ENCODE measurements at places on chromosomes 13 and 19.

DNA sequence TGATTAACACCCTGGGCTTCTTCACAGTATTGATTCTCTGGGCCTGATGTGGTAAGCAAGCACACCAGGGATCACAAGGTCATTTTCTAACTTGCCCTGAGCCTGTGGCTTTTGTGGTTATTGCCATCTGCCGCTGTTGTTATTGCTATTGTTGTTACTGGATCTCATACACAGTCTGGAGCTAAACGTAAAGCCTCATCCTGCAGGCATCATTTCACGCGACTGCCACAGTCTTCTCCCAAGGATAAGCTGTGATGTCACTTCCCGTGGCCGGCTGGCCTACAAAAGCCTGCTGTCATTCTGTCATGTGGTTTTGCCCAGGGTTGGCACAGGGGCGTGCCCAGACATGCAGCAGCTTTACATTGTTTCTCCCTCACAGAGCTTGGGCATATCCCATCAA, 154.0 kb upstream of the GPR12 start:
- no peak for DNase-seq

GRCh38 chr13:76663592-76664335, 222.4 kb downstream of the KCTD12 start:
- no peak for DNase-seq

DNA sequence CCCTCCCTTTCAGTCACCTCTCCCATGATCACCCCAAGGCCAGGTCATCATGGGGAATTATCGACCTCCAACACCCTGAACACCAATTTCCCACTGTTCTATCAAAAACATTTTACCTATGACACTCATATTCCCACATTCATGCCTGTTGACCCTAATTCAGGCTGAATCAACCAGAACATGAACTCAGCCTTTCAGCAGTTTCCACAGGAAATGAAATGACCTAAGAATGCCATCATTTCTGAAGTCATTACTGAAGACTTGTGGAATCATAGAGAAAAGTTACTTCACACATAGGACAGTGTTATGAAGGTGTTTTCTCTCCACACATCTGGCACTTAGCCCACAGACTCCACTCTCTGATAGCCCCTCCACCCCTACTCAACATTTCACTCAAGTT, 29.9 kb upstream of the FAM124A start:
- no peak for DNase-seq

DNA sequence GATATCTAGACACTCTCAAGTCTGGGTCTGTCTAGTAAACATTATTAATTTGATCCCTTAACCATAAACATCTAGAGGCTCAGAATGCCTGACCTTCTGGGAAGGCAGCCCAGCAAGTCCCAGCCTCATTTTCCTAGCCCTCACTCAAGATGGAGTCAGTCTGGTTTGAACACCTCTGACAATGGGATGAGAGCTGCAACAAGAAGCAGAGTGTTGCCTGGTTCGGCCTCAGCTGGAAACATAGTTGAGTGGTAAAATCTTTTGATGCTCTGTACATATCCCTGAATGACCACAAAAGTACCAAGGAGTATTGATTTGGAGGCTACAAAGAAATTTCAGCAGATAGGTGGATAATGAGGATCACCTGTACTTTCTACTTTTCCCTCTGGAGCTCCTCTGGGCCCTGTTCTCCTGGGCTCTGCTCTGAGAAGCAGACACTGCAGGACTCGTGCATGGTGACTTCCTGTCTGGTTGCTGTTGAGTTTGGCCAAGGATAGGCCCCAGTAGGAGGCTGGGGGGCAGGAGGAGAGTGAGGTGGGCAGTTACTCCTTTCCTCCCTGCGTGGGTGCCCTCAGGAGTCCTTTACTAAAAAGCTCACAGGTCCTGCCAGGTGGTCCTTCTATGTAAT, 68.4 kb upstream of the SLC15A1 start:
- DNase-seq, result no peak

GRCh38 chr19:3606690-3607289, at the start of gene TBXA2R:
Gene TBXA2R, minus strand, starts transcription at chr19:3606875. Its CDS starts 6,241 bp downstream, at chr19:3600634.
- peak; percentile 63 for DNase-seq

- DNase-seq, result no peak
These were observed 435.3 kb upstream of the NBEA start for GRCh38 chr13:34506796-34507195.

DNA sequence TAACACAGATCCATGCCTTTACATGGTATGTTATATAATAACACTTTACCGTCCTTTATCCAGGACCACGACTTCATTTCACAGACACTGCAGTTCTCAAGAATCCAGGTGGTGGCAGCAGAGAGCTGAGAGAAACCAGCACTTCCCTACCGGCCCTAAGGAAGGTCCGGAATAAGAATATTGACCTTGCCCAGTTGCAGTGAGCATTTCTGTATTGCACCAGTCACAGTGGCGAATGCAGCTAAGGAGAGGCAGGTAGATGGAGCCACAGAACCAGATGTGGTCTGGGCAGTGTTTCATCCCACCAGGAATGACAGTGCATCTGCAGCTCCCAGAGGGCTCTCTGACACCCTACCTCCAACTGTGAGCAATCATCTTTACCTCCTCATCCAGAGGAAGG, 44.6 kb downstream of the ZNF787 start:
- peak; percentile 77 for DNase-seq

GRCh38 chr13:29754473-29754806, 96.0 kb downstream of the UBL3 start:
- DNase-seq, result peak; percentile 79

DNA sequence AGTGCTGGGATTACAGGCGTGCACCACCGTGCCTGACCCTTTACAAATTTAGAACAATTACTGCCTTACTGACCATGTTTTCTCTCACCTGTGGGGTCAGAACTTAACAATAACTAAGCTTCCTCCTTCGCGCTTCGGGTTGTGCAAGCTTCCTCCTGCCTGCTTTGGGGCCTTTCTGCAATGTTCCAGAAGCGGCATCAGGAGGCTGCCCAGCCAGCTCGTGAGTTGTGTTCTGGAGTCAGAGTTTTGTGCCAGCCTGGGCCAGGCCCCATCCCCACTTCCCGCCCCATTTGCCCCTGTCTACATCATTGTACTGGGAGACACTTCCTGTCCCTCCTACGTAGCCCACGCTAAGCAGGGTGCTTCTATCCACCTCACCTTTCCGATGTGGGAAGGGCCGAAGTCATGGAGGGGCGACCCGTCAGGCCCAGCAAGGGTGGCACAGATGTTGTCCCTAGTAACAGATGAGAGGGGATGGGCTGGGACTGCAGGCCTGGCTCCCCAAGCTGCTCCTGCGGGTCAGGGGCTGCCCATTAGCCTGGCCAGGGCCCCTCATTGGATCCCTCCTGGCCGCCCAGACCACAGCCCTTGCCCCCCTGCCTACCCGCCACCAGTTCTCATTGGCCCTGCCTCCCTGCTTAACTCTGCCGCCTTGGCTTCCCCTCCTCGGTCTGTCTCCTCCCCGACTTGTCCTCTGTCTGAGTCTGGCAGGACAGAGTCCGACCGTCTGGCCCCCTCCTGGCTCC, 13.4 kb downstream of the UHRF1 start:
- no peak for DNase-seq

DNA sequence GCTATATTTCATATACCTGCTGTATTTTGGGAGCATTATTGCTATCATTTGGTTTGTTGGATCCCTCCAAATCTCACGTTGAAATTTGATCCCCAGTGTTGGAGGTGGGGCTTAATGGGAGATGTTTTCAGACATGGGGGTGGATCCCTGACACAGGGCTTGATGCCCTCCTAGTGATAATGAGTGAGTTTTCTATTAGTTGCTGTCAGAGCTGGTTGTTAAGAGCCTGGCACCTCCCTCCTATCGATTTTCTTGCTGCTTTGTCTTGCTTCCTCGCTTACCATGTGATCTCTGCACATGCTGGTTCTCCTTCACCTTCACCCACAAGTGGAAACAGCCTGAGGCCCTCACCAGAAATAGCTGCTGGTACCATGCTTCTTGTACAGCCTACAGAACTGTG, 259.9 kb upstream of the STARD13 start:
- DNase-seq, result peak; percentile 17

DNA sequence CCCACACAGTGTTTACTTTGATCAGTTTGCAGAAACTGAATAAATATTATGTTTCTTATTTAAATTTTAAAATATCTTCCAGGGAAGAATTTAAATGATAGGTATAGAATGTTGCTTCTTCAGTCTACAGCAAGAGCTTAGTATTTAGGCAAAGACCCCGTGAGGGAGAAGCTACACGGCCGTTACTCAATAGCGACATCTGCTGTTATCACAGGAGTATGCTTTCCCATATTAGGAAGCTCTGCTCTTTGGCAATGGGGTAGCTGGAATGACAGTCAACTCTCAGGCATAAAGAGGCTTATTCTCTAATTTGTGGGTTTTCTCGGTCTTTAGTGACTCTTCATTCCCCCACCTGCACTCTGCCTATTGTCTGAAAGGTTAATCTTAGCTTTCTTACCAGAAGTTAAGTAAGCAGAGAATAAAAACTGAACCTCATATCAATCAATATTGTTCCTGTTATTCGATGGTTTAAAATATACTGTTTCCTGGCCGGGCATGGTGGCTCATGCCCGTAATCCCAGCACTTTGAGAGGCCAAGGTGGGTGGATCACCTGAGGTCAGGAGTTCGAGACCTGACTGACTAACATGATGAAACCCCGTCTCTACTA, 13.2 kb upstream of the LHFPL6 start:
- peak; percentile 90 for DNase-seq

GRCh38 chr13:62176051-62176450, 760.4 kb upstream of the PCDH20 start:
- DNase-seq, result no peak

GRCh38 chr19:42465827-42466280, 23.1 kb upstream of the CXCL17 start:
- no peak for DNase-seq

DNA sequence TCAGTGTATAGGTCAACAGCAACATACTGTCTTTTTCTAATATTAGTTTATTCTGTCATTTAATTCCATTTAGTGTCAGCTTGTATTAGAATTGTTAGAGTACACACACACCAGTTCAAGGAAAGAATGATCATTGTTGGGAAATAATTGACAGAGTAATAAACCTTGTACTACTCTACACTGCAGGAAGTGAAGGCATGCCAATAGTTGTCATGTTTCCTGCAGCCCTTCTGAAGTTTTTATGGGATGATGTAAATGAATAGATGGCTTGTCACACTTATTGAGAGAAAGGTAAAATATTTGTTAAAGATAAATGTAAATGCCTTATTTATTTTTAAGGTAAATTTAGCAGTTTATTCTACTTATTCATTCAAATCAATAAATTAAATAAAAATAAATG, 306.9 kb upstream of the KLHL1 start:
- DNase-seq, result no peak

- no peak for DNase-seq
These were observed 87.6 kb downstream of the CAB39L start for GRCh38 chr13:49356223-49356622.

DNA sequence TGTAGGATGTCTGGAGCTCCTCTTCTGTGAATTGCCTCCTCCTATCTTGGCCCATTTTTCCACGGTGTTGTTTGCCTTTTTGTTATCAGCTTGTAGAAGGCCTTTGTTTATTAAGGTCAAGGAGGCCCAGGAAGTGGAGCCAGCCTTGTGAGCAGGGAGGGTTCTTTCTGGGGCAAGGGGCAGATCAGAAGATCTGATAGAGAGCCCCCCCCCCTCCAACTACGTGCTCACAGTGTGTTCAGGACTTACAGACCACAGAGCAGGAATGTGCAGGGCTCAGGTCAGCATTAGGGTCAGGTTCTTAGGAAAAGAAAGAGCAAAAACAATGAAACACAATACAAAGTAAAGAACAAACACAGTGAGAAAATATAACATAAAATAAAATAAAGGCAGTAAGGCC, 59.4 kb downstream of the CCNE1 start:
- no peak for DNase-seq

DNA sequence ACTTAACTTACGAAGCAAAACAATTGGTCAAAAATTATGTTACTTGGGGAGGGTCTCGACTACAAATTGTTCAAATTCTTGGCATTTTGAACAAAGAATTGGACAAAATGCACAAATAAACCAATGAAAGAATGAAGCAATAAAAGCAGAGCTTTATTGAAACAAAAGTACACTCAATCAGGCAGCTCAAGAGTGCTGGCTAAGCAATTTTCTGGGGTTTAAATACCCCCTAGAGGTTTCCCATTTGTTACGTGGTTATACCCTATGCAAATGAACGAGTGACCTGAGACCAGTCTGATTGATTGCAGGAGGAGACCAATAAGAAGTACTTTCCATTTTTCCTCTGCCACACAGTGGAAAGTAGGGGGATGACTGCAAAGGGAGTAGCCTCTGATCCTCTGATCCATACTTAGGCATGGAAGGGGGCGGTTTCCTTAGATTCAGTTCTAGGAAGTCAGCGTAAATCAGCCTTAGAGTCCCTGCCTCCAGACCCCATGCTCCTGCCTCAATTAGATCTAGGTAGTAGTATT, 228.6 kb downstream of the EFNB2 start:
- DNase-seq, result peak; percentile 4
